ENCODE measurements at places on chromosomes 5 and 9.

GRCh38 chr5:1643651-1644392, 120.1 kb upstream of the LPCAT1 start:
- peak; percentile 59 for DNase-seq

DNA sequence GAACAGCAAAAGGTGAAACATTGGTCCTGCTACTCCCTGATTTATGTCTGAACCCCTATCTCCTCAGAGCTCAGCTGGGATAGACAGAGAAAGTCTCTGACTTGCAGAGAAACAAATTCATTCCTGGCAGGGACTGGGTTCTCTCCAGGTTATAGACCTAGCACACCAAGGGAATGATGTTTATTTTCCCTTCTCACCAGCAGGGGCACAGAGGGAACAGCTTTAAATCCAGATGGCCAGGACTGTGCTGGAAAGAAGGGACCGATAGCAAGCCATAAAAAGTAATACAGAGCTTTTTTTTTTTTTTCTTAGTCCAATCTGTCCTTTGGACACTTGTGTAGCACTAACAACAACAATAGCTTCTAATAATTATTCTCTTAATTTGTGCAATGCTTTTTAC, 141.1 kb upstream of the C9orf72 start:
- no peak for DNase-seq

- DNase-seq = no peak
Measured at GRCh38 chr9:136982232-136983051, at the start of gene LCNL1. LCNL1 (plus strand) TSS chr9:136982993; CDS start chr9:136983587, 594 bp downstream.

- no peak for DNase-seq
Measured at GRCh38 chr9:125568621-125569020, 138.4 kb downstream of the MAPKAP1 start.

DNA sequence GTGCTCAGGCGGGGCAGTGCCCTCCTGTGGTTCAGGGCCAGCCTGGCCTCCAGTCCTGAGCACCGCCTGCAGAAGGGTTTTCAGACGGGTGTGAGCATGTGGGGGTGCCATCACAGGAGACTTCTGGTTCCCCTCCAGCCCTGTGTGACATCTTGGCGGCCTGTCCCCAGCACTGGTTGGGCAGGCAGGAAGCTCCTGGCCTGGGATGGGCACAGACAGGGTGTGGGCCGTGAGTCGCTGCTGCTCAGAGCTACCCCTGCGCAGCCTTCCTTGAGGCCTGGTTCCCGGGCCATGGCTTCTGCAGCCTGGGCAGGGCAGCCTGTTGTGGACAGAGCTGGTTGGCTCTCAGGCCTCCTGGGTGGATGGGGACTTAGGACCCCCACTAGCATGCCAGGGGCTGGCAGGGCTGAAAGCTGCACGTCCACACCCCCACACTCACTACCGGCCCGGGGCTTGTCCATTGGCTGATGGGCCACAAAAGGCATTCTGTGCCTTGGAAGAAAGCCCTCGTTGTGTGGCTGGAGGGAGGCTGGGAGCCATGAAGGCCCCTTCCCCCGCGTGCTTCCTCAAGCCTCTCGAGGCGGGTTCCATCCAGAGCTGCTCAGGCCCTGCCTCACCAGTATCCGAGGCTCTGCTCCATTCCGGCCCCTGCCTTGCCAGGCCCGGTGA, 58.7 kb downstream of the RXRA start:
- DNase-seq = no peak

- no peak for DNase-seq
Measured at GRCh38 chr5:148861088-148861487, 34.7 kb downstream of the ADRB2 start.

GRCh38 chr5:170441393-170441784, 52.2 kb upstream of the KCNMB1 start:
- DNase-seq = no peak

- no peak for DNase-seq
Measured at GRCh38 chr5:132549576-132549975, 6.3 kb upstream of the IL5 start.

- peak; percentile 60 for DNase-seq
Measured at GRCh38 chr5:170631466-170632195, 127.8 kb downstream of the KCNIP1 start.

- no peak for DNase-seq
Measured at GRCh38 chr5:125186911-125187375, 440.5 kb upstream of the ZNF608 start.

GRCh38 chr5:125413496-125414274, 667.2 kb upstream of the ZNF608 start:
- no peak for DNase-seq

DNA sequence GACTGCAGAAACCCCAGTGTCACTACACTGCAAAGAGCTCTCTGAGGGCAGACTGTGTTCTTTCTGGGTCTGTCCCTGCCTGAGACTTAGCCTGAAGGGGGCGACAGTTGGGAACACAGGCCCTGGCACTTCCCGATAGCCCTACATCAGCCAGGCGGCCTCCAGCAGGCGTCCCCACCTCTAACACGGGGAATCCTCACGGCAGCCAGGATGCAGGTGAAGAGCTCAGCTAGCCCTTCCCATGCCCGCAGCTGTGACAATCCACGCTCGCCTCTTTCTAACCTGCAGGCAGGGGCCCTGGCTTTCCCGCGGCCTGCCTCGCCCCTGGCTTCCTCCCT, 5.9 kb downstream of the MED22 start:
- DNase-seq = no peak

- no peak for DNase-seq
Measured at GRCh38 chr5:98578438-98578837, 195.0 kb upstream of the RGMB start.

DNA sequence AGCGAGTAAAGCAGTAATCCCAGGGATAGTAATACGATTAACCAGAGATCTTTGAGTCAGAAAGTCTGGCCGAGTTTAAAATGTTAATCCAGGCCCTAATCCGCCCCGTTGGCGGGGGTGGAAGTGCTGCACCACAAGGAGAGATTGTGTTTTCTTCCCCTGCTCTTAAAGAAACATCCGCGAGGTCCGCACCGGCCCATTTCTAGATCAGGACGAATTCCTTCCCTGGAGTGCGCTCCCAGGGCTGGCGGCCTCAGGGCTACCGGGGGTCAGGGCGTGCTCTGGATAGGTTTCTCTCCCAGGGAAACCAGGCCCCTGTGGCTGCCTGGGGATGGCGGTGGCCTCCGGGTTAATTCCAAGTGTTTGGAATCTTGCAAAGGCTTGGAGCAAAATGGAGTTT, 9.3 kb upstream of the NEUROG1 start:
- DNase-seq = no peak

GRCh38 chr5:11007269-11007870, 246.3 kb upstream of the DAP start:
- no peak for DNase-seq

- no peak for DNase-seq
Measured at GRCh38 chr5:14579731-14580397, 1.7 kb upstream of the OTULINL start.

GRCh38 chr5:148511810-148512347, 128.1 kb downstream of the FBXO38 start:
- DNase-seq = no peak

DNA sequence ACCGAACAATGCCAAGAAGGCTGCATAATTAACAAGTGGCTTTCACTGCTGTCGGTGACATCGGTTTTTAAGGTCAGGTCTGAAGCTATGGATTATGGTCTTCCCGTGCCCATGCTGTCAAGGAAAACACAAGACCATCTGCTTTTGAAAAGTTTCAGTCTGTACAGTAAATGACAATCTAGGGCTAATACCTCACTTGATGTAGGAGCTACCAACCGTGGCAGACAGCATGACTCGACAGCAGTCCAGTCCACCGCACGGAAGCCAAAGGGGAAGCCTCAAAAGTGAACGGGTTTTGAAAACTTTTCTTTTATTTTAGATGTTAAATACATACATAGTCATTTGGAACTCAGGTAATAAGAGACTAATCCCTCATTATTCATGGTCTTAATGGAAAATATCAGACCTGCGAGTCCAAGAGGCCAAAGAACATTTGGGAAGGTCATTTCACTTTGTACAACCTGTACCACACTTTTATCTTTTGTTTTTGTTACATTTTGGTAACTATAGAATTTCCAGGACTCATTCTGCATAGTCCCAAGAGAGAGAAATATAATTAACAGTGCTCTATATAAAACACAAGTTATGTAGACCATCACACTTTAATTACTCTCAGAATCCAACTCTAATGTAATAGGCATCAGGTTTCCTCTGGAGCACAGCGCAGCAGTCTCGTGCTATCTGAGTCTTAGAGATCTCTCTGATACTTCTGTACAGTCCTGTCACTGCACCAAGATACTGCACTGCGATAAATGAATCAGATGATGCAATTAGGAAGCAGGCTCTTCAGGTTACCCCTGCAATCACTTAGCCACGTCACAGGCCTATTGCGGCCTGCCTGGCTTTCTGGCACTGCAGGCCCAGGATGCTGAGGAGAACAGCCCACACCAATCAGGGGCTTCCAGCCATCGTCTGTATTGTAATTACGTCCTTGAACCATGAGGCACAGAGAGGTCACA, 184.9 kb downstream of the FANCC start:
- DNase-seq = no peak

- DNase-seq = no peak
Measured at GRCh38 chr5:151058891-151059489, 21.8 kb downstream of the TNIP1 start.

DNA sequence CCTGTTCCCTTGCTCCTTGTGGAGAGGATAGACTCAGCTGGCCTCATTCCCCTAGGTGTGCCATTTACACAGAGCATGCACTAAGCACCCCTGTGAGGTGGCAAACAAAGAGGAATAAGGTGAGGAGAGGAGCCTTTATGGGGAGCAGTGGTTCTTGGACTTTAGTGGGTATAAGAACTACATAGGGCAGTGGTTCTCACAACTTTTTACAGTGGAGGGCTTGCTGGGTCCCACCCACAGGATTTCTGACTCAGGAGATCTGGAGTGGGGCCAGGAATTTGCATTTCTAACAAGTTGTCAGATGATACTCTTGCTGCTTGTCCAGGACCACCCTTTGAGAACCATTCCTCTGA, 42.0 kb downstream of the CSF1R start:
- no peak for DNase-seq

GRCh38 chr5:103245761-103246160, 12.8 kb upstream of the MACIR start:
- DNase-seq = no peak

- DNase-seq = no peak
Measured at GRCh38 chr9:96524045-96524444, 74.1 kb downstream of the HABP4 start.

- no peak for DNase-seq
Measured at GRCh38 chr9:128898845-128899565, 17.1 kb downstream of the LRRC8A start.

GRCh38 chr5:133938039-133938821, 30.2 kb downstream of the C5orf15 start:
- peak; percentile 5 for DNase-seq

- peak; percentile 78 for DNase-seq
Measured at GRCh38 chr9:136409557-136410455, 608 bp downstream of the ENTR1 start.

- no peak for DNase-seq
Measured at GRCh38 chr9:117704597-117704996, 394 bp downstream of the TLR4 start.

DNA sequence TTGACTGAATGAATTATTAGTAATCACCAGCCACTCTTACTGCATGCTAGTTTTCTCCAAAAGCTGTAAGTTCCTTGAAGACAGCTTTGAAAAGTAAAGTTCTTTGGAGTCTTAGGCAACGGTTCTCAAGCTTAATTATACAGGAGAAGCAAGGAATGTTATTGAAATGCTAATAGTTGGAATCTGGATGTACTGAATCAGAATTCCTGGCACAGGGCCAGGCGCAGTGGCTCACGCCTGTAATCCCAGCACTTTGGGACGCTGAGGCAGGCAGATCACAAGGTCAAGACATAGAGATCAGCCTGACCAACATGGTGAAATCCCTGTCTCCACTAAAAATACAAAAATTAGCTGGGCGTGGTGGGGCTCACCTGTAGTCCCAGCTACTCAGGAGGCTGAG, 33.4 kb downstream of the GRIA1 start:
- DNase-seq = no peak

DNA sequence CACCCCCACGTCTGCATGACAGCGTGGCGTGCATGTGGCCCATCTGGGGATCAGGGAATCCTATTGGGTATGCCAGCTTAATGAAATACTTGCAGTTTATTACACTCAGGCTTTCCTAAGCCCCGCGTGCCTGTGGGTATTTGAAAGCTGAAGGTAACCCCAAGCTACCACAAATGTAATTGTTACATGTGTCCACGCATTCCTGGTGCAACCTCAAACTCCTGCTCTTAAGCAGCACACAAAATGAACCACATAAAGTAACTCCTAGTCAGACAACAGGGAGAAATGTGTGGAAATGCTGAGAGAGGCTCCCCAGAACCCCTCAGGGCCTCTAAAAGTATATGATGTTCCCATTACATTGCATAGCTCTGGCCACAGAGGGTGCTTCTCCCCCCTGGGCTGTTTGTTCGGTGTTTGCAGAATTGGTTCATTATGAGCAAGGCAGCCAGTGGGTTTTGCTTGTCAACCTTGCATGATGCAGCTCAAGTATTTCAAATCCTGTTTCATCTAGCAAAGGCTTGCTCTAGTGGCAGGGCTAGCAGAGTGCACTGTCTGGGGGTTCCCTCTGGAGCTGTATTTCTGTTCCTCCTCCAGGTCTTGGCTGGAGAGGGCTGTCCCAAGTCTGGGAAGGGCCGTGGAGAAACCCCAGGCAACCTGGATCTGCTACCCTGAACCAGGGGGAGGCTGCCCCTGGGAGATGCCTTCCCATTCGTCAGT, 1.8 kb upstream of the DCANP1 start:
- no peak for DNase-seq

- no peak for DNase-seq
Measured at GRCh38 chr5:1736065-1736464, 63.6 kb downstream of the MRPL36 start.

DNA sequence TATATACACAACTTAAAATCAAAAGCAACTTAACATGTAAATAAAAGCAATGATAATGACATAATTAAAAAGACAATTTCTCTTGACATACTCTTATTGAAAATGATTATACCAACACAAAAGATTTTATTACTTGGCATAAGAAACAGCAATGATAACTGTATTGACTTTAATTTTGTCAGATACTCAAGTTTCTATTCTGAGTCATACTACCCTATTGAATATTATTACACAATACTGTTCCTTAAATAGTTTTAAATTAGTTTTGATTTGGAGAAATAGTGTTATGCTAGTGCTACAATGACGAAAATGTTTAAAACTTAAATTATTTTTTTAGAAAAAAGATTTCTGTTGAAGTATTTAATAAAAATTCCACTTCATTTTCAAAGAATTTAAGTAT, 1319.3 kb upstream of the C9orf72 start:
- no peak for DNase-seq

- DNase-seq = no peak
Measured at GRCh38 chr9:38136386-38136785, 67.4 kb upstream of the SHB start.

DNA sequence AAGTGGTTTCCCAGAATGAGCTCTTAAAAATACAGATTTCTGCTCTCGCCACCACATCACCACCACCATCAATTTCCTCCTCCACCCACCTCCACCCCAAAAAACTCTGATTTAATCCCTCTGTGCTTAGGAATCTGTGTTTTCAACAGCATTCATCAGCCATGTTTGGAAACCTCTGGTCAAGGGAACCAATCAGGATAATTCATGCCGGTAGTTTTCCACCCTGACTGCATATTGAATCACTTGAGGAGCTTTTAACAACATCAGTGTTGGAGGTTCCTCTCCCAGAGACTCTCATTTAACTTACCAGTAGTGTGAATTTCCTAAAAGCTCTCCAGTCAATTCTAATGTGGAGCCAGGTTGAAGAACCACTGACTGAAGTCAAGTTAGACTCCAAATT, 46.0 kb upstream of the DAB2 start:
- DNase-seq = no peak

GRCh38 chr9:121297389-121297788, 29.4 kb downstream of the GSN start:
- DNase-seq = no peak

All from activated effector memory CD4-positive, alpha-beta T cell treated with anti-CD3 and anti-CD28 coated beads, Interleukin-2, amount 50 U/mL, for 16 hours (primary cell).